ENCODE measurements at places on chromosomes 13 and 19. TPM values are rescaled to one million over a fixed set of nuclear protein-coding genes. Genes with fewer than 3 reads are reported as not detected.

DNA sequence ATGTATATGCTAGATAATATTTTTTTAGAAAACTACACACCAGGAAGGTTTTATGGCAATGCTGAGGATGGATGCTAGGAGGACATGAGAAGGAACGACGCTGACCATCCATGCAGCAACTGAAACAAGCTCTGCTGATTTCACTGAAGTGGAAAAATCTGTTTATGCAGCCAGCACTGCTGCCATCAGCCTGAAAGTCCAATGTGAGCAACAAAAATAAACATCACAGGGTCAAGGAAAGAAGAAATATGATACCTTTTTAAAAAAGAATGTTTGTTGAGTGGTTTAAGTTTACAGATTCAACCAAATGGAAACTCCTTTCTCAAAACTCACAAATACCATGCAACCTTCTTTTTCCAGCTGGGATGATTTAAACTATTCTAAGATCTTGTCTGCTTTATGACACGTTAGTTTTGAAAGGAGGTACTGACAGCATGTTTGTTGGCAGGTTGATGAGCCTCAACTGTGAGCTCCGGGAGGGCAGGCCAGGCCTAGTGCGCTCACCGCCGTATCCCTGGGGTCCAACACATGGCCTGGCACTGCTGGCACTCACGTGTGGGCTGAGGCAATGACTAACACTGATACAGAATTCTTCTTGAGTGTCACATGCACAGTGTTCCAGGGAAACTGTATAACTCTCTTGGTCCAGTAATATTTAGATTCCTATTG is 46.8 kb downstream of the LATS2 start:
- no peak for DNase-seq

DNA sequence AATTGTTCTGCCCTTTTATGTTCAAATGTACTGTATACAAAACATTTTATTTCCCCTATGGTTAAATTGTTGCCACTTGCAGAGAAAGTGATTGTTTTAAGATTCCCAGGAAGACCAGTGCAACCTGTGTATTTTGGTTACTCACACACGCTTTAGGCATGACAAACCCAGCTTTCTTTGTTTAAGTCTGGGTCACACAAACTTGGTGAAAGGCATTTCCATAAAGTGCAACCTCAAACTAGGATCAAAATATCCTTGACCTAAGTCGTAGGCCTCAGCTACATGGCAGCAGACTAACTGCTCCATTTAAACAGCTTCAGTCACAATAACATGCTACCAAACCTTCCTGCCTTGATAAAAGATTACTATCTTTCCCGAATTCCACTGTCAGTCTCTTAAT is 639.0 kb upstream of the PRR20A start:
- DNase-seq: no peak

- DNase-seq: no peak
Measured at GRCh38 chr13:40141859-40142555, 486.5 kb downstream of the COG6 start.

The NKG7 gene
- 2.0 TPM for polyA plus RNA-seq

Measured in right renal cortex interstitium (tissue), 3 donors.